ENCODE measurements at places on chromosomes 1 and 21. TPM values are rescaled to one million over a fixed set of nuclear protein-coding genes. Genes with fewer than 3 reads are reported as not detected.

ADGRB2 gene
- 0.54 TPM for total RNA-seq

PPIAL4G gene
- total RNA-seq, result under 0.01 TPM

SLC44A3 gene
- not detected for total RNA-seq

FBXO2 gene
- total RNA-seq, result 0.27 TPM

CRYAA gene
- total RNA-seq, result not detected

PHLDA3 gene
- total RNA-seq, result 3.8 TPM

SERTAD4 gene
- total RNA-seq, result not detected

DISP1 gene
- 3.5 TPM for total RNA-seq

Data from hematopoietic multipotent progenitor cell (in vitro differentiated cells).